ENCODE measurements at places on chromosomes 7 and 10.

GRCh38 chr7:101468546-101469275, 106.0 kb downstream of the COL26A1 start:
- DNase-seq: no peak

DNA sequence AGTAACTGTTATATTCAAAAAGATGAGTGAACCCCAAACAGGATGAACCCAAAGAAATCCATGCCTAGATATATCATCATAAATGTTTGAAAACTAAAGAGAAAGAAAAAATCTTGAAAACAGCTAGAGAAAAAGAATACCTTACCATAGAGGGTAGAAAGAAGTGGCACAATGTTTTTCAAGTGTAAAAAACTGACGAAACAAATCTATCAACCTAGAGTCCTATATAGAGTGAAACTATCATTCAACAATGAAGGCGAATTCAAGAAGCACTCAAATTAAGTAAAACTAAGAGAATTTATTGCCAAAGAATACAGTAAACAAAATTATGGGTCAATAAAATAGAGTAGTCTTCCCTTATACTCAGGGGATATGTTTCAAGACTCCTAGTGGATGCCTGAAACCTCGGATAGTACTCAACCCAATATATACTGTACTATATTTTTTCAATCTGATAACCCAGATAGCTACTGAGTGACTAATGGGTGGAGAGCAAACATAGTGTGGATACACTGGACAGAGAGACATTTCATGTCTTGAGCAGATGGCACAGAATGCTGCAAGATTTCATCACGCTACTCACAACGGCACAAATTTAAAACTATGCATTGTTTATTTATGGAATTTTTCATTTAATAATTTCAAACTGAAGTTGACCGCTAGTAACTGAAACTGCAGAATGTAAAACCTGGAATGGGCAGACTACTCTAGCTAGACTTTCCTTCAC, 52.6 kb upstream of the TMEM106B start:
- DNase-seq: no peak

GRCh38 chr10:61835069-61835945, 66.2 kb upstream of the ARID5B start:
- DNase-seq: peak; percentile 28

- DNase-seq: no peak
Observed at GRCh38 chr7:106121189-106121810, 9.2 kb upstream of the SYPL1 start.

DNA sequence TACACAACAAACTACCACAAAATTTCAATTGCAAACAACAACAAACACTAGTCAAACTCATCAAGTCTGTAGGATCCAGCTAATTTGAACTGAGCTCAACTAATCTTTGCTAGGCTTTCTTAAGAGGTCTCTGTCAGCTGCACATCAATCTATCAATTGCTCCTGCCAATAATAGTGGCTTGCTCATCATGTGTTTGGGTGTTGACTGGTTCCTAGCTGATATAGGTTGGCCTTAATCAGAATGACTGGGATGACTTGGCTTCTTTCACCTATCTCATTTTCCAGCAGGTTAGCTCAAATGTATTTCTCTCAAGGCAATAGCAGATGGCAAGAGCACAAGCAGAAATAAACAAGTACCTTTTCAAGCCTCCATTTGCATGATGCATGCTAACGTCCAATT, 370.3 kb upstream of the NFE2L3 start:
- DNase-seq: no peak

DNA sequence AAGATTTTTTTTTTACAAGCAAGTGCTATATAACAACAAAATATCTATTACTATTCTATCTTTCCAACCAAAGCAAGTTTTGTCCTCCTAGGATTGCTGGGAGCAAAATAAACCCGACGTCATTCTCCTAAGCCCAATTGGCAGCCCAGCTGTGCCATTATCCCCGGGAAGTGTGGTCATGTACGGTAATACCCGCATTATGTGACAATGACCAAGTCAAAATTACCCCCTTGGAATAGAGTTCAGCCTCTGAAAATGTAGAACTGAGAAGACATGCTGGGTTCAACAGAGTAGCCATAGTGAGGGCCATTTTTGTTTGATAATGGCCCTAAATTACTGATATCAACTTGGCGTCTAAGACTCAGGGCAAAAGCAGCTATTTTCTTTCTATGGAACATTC, 215.5 kb downstream of the LRRTM3 start:
- DNase-seq: no peak

DNA sequence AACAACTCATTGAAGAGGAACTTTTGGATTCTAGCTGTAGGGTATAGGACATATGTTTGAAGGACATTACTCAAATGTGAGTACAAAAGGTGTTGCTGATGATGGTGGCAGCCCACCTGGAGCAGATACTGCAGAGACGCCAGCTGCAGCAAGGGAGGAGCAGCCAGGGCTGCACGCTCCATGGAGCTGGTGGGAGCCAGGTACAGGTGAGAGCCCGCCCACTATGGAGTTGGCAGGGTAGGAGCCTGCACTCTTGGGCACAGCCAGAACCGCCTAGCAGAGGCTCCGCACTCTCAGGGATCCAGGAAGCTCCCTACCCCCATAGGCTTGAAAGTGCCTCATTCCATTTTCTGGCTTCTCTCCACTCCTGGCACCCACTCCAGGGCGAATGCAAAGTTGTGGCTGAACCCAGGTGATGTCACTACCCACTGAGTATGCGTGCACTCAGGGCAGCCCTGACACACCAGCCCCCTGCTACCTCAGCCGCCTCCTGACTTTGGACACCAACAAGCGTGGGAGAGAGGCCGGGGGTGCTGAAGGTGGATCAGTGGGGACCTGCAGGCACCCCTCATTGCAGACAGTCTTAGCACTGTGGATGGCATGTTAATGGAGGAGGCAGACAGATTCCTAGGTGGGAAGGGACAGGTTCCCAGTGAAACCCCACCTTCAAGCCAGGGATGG, 761.1 kb downstream of the IPMK start:
- DNase-seq: no peak

DNA sequence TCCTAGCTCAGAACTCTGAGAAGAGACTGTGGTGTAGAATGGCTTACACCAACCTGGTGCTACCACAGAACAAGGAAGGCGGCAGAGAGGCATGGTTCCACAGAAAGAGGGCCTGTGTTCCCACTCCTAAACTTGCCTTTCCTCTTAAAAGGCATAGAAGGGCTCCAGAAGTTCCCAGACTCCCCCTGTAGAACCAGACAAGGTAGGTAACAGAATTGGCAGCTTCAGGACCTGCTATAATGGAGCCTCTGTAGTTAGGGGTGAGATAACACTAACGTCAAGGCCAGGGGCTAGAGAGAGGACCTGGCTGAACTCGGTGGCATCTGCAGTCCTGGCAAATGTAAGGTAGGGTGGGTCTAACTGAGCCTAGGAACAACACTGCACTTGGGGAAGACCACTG, 26.7 kb upstream of the SGMS1 start:
- no peak for DNase-seq

GRCh38 chr10:110618230-110618610, 25.9 kb upstream of the RBM20 start:
- DNase-seq: no peak

DNA sequence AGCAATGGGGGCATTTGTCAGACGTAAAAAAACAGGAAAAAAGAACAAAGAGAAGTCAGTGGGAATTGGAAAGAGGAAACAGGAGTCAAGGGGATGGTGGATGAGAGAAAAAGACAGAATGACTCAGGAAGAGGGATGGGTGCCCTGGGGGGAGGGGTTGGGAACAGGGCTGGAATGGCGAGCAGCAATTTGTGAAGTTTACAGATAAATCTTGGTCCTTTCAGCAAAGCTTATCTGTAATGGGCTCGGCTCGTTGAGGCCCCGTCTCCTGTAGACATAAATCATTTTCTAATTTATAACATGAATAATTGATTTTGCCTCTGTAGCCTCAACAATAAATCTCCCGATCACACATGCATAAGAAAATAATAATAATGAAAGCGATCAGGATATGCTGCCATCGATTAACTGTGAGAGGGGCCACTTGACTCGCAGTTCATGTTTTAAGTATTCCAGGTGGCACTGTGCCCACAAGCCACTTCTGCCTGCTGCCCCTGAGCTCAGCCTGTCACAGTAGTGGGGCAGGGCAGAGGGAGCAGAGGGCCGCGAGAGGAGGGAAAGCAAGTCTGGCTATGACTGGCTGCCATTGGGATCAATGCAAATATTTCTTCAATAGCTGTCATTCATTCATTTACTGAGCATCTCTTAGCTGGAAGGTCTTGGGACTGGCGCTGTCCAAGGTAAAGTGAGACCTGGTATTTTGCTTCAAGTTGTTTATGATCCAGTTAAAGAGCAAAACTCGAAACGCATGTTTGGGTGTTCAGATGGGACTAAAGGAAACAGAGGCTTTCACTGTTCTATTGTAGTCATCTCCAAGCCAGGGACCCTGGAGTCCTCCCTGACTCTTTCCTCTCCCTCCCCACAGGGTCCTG, 47.4 kb upstream of the R3HCC1L start:
- DNase-seq: no peak

DNA sequence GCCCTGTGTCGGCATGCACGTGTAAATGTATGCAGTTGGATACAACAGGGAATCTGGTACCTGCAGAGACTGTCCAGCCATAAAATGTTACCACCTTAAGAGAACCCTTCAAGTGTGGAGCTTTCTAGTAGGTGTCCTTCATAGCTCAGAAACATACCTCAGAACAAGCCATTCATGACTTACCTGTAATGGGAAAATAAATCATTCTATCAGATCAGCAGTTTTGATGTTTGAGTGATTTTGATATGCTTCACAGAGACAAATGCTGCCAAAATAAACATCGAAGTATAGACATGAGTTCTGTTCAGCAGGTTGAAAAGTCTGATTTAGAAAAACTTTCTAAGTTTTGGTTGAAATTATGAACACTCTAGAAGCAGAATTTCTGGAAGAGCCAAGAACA, 33.5 kb upstream of the UMAD1 start:
- no peak for DNase-seq
